CD8-positive, alpha-beta memory T cell (primary cell): ENCODE measurements at places on chromosomes 12 and 14.

GRCh38 chr12:30696103-30696408 is 387 bp upstream of the IPO8 start:
- DNase-seq, result no peak

DNA sequence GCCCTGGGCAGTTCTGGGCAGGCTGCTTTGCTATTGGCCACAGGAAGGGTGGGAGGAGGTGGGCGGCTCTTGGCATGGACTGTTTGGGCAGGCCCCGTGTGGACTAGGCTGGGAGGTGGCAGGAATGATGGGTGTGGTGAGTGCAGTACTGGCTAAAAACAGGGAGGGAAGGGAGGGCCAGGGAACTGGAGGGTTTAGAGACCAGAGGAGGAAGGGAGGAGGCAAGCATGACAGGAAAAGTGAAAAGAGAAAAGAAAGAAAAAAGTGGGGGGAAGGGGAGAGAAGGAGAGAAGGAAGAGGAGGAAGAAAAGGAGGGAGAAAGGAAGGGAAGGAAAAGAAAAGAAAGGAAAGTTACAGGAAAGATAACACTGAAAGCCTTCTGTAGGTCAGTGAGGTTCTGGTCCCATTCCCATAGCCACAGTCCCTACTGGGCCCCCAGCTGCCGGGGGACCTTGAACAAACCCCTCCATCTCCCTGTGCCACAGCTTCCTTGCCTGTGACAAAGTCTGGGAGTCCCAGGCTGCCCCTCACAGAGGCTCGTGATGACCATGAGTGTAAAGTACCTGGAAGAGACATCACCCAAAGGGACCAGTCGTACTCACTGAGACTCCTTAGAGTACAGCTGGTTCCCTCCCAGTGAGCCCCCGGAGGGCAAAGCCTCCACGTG is 1.1 kb upstream of the C14orf132 start:
- DNase-seq, result no peak

- DNase-seq, result no peak
These were observed 86.5 kb upstream of the MANSC4 start for GRCh38 chr12:27866373-27867101.

DNA sequence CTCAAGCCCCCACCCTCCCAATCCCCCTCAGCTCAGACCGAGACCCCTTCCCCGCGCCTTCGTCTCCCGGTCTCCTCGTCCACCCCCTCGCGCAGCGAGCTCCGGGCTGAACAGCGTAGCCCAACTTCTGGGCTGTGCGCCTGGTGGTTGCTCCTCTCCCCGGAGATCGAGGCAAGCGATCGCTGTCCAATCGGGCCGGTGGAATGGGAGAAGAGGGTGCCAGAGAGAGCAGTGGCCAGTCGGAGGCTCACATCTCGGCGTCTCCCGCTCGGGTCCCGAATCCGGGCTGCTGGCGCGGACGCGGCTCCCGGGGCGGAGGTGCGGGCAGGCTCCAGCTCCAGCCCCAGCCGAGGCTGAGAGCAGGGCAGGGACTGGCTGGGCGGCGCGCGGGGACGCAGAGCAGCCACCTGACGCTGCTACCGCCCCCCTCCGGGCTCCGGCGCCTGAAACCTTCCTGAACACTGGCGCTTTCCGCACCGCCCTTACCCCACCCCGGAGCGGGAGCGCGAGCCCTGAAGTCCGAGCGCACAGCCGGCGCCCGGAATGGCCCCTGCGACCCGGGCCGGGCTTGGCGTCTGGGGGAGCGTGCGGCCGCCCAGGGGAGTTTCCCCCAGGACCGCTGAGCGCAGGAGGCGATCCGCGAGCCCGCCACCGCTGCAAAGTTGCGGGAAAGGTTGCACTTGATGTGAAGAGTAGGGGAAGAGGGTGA is 508 bp upstream of the KCNH5 start:
- no peak for DNase-seq

DNA sequence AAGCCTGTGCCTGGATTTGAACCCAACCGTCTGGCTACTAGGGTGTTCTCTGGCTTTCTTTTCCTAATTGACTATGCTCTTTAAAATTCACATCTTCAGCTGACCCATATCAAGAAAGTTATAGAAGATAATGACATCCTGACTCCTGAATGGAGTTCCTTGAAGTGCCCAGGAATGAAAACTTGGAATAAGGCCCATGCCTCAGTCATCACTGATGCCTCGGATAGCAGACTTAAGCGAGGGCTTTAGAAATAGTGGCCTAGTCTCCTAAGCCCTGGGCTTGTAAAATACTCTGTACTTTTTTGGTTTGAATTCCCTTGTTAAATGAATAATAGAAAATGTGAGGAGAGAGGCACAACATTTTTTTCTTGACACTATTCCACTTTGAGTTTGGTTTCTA is 39.0 kb downstream of the CHST11 start:
- DNase-seq, result no peak

- DNase-seq, result no peak
These were observed 9.1 kb upstream of the TBX5 start for GRCh38 chr12:114414866-114415524.

DNA sequence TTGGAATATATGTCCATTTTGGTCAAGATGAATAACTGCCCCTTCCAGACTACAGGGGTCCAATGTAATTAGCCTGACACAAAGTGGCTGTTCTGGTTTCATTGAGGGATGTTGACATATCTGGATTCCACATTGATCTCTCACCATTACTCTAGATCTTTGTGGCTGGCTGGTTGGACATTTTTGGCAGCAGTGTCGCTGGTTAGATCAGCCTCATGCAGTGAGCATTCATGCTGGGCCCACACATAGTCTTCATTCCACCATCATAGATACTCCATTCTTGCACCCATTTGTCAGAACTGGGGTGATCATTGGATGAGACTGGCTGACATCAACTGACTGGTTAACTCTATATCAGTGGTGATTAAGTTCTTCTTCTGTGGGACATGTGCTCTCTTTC is 74.4 kb downstream of the MGST1 start:
- DNase-seq, result no peak

DNA sequence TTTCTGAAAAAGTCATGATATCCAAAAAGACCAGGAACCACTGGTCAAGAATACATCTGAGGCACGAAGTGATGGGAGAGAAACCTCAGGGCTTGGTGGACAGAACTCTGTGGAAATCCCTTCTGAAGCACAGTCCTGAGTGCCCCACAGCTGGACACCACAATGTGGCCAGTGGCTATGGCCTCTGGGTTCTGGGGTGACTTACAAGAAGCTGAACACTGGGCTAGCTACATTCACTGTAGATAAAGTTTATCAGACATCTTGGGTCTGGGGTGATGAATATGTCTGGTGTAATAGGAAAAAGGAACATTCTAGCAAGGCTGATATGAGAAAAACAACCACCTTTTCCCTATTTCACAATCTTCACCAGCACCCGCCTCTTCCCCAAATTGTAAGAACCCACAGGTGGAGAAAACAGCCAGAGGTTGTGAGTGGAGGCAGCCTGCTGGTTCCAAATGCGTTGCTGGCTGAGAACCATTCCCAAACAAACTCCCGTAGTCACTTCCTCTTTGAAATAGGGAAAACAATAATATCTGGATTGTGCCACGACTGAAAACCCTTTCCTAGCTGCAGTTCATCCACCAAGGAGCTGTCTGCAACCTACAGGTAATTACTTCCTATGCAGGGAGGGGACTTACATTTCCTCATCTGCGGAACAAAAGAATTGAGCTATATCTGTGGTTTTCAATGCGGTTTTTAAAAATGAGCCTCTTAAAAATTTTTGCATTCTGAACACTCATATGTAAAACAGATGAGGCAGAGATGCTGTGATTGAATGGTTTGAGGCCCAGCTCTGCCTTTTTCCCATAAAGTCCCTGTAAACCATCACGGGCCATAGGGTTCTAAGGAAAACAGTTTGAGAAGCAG is 193.6 kb downstream of the SLC41A2 start:
- DNase-seq, result no peak

GRCh38 chr12:100987552-100988521 is 193.3 kb downstream of the ANO4 start:
- DNase-seq, result no peak

DNA sequence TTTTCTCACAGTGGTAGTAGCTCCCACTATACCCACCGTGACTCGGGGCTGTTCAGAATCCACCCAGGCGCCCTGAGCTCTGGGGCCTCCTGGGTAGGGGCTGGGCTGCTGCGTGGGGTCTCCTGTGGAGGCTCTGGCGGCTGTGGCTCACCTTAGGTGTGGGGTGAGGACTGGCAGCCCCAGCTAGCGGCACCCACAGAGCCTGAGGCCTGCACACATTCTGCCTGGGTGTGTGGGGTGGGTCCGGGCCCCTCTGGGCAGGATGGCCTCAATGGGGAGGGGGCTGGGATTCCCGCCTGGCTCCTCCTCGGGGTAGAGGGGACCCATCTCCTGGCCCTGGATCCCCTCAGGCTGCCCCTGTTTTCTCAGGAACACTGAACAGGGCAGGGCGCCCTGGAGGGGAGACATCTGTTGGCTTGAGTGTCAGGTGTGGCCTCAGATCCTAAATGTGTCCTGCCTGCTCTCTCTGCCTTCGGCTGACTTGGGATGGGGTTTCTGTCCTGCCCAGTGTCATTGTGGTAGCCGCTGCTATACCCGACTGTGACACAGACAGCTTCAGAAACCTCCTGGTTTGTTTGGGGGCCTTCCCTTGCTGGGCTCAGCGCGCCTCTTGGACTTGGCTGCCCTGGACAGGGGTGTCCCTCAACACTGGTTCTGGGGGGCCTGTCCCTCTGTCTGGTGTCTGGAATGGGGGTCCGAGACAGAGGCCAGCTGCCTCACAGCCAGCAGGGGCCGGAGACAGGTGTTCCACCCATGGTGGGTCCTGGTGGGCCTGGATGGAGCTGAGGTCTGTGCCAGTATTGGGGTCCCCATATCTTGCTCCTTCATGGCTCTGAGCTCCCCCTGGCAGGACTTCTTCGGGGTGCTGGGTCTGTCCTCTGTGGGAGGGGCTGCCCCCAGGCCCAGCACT is 354.9 kb downstream of the TMEM121 start:
- peak; percentile 23 for DNase-seq

GRCh38 chr12:130925666-130926015 is 28.1 kb upstream of the ADGRD1 start:
- no peak for DNase-seq

- DNase-seq, result no peak
These were observed 39.4 kb upstream of the BTG1 start for GRCh38 chr12:92185052-92185451.

- DNase-seq, result no peak
These were observed 212.1 kb upstream of the FKBP4 start for GRCh38 chr12:2582631-2583030.

- peak; percentile 26 for DNase-seq
These were observed 83.1 kb downstream of the ARL6IP4 start for GRCh38 chr12:123063535-123063934.

DNA sequence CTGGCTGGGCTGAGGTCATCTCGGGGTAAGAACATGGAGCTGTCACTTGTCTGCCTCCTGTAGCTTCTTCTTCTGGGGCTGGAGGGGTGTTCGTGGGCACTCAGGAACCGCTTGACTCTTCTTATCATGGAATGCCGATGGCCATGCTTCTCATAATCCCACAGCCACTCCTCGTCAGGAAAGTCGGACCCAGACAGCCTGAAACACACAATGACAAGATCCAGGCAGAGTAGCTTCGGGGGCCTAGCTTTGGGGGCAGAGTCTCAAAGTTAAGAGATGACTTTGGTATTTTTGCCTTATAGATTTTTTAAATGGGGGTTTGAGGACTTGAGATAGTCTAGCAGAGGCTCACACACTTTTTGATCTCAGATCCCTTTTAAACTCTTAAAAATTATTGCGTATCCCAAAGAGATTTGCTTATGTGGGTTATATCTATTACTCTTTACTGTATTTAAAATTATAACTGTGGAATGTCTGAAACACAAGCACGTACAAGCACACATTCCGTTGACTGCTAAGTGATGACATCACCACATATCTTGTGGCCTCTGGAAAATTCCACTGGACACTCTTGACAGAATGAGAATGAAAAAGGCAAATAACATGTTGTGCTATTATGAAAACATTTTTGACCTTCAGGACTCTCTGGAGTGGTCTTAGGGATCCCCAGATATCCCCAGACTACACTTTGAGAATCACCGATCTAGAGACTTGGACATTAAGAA is 43.3 kb downstream of the BEST3 start:
- no peak for DNase-seq

DNA sequence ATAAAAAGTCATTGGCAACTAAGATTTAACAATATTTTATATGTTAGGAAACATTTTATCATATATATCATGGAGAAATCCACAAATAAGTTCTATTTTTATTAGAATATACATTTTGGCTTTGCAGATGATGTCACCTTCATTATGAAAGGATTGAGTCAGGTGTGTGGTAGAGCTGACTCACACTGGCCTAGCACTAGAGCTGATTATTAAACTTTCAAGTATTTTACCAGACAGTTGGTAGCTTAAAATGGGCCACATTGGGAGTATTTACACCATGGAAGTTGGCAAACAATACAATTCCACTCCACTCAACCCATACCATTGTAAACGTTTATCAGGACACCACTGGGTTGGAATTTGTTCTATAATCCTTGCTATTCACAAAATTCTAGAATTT is 1036.6 kb downstream of the TRHDE start:
- no peak for DNase-seq

- DNase-seq, result no peak
These were observed 29.7 kb downstream of the ATF7IP start for GRCh38 chr12:14395074-14395778.

DNA sequence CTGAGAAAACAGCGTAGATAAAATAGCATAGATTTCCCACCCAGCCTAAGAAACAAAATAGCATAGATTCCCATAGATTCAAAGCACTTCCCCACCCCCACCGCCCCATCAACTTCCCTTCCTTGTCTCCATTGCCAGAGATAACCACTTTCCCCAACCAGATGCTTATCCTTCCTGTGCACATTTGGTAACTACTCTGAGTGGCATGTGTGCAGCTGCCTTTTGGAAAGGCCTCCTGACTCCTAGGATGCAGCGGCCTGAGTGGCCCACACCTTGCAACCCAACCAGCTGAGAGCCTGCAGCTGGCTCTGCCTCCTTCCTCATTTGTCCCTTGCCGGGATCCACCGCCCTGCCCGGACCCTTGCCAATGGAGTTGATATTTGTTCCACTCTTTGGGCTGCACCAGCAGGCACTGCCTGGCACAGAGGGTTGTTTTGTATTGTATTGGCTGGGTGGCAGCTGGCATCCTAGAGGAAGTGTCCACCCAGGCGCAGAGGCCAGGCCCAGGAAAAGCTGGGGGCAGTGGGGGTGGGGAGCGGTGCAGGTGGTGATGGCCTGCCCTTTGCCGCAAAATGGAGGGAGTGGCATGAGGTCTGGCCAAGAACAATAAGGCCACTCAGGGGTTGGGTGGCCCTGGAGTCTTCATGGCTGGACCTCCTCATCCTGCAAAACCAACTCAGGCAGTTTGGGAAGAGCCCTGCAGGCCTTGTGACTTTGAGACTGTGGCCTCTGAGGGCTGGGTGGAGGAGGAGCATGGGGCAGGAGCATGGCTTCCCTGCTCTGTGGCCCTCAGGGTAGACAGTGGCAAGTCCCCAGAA is 4.9 kb downstream of the SLC48A1 start:
- DNase-seq, result no peak
